ENCODE measurements at places on chromosomes 4 and X.

DNA sequence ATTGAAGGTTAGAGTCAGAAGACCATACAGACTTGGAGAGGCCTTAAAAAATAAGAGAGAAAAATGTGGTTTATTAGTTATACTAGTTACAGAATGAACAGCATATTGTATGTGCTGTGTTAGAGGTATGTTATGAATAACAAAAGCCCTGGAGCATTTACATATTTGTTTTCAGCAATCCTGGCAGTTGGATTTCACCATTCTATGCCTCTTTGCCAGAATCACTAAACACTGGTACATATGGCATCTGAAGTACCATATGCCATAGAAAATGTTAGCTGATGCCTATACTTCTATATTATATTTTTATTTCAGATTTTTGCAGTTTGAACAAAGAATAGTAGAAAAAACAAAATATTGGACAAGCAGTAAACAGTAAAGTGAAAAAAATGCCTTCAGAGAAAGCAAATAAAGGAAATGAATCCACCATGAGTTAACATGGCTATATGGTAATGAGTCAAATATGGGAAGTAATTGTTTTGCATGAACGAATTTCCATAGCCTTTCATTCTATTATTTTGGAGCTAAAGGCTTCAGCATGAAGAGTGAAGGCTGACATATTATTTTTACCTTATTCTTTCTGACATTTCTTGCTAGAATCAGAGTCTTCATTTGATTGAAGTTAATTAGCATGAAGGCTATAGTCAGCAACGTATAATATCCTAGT is 41.9 kb upstream of the PRDM8 start:
- DNase-seq, result no peak

DNA sequence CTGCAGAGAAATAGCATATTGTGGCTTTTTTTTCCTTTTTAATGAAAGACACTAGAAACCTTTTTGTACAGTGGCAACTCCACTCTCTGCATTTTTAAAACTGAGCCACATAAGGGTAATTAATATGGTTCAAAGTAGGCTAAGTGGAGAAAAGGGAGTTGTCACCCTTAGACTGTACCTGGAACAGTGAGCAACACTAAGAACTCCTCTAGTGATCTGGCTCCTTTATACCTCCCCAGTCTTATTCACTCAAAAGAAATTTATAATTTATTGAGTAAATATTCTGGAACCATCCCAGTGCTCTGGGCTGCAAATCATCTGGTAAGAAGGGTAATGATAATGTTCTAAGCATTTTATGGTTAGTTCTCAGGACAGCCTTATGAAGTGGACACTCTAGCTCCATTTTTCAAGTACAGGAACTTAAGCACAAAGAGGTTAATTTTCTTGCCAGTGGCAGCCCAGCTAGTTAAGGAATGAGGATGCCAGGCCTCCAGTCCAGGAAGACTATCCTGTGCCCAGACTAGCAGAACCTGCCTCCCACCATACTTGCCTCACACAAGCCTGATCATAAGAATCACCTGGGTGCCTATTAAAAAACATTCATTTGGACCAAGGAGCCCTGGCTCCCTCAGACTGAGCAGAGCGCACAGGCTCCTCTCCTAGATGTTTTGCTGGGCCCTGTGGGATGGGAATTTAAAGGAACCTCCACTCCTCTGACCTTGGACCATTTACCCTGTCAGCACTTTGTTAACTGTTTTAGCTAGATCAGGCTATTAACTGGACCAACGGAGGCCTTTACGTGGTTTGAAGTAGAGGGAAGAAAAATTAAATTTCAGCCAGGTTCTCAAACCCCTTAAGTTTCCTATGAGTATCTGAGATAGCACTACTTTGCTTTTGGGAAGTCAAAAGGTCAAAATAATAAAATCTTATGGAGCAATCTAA is 102.6 kb downstream of the PDE5A start:
- no peak for DNase-seq

DNA sequence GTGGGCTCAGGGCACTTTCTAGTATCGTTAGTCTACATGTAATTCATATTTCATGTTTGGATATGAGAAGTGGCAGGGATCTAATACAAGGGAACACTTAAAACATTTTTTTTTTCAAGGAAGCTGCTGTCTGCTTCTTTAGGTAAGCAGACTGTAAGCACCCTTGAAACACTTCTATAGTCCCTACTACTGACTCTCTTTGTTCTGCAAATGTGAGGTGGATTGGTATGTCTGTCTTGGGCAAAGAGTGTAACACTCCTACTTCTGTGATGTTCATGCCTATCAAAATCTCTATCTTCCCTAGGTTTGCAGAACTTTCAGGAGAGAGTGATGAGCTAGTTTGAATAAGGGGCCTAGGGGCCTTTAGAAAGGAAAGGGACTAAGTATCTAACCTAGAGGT is 93.9 kb downstream of the ZNF330 start:
- no peak for DNase-seq

DNA sequence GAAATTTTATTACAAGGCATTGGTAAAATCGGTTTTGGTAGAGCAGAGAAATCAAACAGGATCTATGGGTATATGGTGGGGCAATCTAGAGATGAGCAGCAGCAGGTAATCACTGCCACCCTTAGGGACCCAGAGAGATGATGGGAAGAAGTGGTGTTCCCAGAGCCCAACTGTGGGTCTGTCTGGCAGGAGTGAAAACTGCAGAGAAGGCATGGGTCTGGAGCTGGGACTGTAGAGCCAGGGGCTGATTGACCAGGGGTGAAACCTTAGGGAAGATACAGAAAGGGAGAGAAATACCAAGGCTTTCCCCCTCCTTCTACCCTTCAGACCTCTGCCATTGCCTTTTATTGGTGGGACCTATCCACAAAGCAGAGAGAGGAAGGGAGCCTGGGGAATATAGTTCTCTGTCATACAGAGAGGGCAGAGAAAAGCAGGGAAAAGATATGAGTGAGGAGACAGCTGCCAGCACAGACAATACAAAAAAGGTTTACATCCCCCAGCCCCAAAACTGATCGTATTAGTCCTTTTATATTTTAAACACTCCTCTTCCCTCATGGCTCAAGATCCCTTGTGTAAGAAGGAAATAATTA is 28.7 kb downstream of the PDLIM5 start:
- no peak for DNase-seq

- DNase-seq, result no peak
Measured at GRCh38 chr4:7189066-7189465, 3.3 kb upstream of the SORCS2 start.

GRCh38 chr4:71338846-71339593 is at the start of gene SLC4A4:
Gene SLC4A4, plus strand, starts transcription at chr4:71339020.
- DNase-seq, result peak; percentile 7

- DNase-seq, result no peak
Measured at GRCh38 chr4:95129821-95130311, 372.1 kb downstream of the BMPR1B start.

DNA sequence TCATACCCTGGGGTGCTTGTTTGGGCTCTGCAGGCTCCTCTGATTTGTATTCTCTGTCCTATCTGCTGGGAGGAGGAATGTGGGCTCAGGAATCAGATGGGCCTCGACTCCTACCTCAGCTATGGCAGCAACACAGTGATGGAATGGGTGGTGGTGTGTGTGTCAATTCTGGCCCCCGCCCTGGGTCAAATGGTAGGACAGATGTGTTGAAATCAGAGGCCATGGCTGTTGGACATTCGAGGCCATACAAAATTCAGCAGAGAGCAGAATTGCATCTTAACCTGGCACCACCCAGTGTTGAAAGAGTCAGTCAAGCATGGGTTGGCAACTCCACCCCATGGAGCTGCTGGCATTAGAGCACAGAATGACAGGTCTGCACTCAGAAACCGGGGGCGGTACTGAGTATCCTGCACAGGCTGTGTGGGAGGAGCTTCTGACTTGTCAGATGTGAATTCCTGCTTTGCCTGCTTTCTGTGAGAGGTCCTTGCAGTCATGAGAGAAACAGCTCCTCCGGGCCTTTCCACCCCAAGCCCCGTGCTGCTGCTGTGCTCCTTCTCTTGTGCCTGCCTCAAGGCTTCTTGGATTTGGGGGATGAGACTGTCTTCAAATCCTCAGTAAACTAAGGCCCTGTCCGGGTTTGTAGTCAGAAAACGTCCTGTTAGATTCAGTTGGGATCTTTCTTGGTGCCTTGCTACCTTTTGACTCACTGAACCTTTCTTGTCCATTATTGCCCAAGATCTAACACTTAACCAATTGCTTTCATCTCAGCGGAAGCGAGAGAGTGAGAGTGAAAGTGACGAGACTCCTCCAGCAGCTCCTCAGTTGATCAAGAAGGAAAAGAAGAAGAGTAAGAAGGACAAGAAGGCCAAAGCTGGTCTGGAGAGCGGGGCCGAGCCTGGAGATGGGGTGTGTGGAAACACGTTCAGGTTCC is 13.0 kb downstream of the DKC1 start:
- DNase-seq, result no peak

GRCh38 chr4:55116450-55116849 is 8.9 kb downstream of the KDR start:
- no peak for DNase-seq

DNA sequence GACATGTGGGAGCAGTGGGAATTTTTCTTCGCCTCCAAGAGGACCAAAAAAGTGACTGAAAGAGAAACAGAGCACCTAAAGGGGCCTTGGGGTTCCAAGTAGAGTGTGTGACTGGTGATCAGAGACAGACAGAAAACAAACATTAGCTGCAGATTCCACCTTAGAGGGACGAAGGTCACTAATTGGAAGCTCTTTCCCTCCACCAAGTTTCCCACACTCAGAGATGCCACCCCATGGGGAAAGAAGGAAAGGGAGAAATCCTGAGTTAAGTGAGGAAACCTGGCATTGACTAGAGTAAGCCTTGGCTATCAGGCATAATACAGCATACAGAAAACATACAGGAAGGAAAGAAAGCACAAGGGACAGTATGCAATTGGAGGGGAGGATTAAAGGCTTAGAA is 90.9 kb downstream of the HNRNPD start:
- no peak for DNase-seq

- no peak for DNase-seq
Measured at GRCh38 chr4:25969374-25970155, 55.5 kb downstream of the SMIM20 start.

- DNase-seq, result no peak
Measured at GRCh38 chr4:158964114-158964727, 138.7 kb upstream of the RAPGEF2 start.

GRCh38 chr4:116401293-116401692 is 684.1 kb downstream of the TRAM1L1 start:
- DNase-seq, result no peak

DNA sequence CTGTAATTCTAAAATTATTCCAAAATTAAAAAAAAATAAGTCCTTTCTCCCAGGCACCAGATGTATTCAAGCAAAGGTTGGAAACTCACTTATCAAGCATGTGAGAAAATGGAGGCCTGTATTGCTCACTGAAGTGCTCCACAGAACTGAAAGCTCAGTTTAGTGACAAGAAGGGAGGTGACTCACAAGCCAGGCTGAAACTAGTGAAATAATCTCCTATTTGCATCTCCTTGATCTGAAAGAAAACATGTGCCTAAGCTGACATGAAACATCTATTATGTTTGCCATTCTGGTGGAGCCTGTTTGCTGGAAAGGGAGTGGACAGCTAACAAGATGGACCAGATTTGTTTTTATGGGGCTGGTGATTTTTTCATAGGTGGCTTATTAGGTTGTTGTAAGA is 54.0 kb upstream of the AMELX start:
- no peak for DNase-seq

- DNase-seq, result no peak
Measured at GRCh38 chrX:53262918-53263394, 18.4 kb downstream of the IQSEC2 start.

- no peak for DNase-seq
Measured at GRCh38 chrX:13938051-13938828, 91.5 kb downstream of the GEMIN8 start.

GRCh38 chr4:137994853-137995252 is 247.3 kb downstream of the SLC7A11 start:
- DNase-seq, result no peak

- DNase-seq, result no peak
Measured at GRCh38 chr4:25890571-25891485, 23.2 kb upstream of the SMIM20 start.

DNA sequence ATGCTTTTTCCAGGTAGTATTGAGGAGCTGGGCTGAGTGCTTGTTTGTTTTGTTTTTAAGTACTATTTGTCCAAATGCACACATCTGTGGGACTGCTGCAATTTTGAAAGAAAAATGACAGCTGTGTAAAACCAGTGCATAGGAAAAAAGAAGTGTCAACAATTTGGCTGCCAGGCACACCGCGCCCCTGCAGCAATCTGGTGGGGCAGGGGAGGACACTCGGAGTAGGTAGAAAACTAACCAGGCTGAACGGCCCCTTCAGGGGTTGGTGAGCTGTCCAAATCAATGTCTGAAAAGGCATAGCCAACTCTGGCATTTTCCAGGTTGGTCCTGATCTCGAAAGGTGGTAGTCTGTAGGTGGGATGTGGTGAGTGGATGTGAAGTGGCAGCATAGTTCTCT is 1.1 kb downstream of the LDOC1 start:
- no peak for DNase-seq

GRCh38 chrX:136347706-136348105 is 46.9 kb downstream of the ADGRG4 start:
- no peak for DNase-seq

GRCh38 chr4:93451954-93452353 is 376.6 kb upstream of the ATOH1 start:
- DNase-seq, result no peak

DNA sequence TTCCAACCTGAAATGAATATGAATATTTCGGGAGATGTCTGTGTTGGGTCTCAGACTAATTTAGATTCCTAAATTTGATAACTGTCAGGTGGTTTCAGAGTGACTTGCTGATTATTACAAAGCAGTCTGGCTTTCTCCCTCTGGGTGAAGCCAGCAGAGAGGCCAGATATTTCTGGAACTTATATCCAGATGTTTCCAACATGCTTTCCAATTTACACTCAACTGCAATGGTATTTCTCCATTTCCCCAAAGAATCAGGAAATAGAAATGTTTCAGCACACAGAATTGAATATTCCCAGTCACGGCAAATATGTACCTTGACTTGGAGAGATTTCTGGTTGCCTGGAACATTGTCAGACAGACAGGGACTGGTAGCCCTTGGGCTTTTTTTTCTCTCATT is 48.5 kb upstream of the EGFL6 start:
- no peak for DNase-seq

GRCh38 chrX:13778916-13779315 is 38.0 kb downstream of the GPM6B start:
- no peak for DNase-seq

- no peak for DNase-seq
Measured at GRCh38 chr4:9987749-9988362, 33.4 kb downstream of the SLC2A9 start.

GRCh38 chr4:1567808-1568581 is 116.1 kb downstream of the FAM53A start:
- no peak for DNase-seq

DNA sequence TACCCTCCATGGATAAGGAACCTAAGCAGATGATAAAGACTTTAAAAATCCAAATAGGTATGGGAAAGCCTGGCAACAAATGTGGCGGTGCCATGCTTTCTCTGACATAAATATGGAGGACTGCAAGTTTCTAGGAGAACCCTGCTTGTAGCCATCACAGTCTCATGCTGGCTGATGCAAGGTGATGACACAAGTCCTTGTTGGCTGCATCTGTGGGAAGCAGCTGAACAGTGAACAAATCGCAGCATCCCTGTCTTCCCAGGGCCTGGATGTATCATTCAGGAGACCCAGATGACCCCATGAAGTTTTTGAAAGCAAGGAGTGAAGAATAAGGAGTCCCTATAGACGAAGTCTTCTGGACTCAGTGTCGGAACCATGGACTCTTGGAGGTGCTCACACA is 234.4 kb upstream of the HS3ST1 start:
- DNase-seq, result no peak
